ENCODE measurements at places on chromosomes 7 and 10.

DNA sequence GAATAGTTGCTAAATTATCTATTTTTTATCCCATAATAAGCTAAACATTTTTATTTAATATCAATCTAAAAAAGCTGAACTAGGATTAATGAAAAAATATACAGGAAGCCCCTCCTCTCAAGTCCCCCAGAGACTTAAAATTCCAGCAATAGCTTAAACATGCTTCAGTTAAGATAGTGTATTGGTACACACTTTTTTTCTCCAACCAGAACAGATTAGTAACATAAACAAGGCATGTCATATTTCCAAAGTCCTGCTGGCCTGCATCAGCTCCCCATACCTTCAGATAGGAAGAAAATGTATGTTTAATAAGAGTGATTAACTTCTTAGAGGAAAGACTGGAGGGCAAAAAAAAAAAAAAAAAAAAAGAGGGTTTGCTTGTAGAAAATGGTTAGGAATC lies 7.1 kb downstream of the TBX20 start:
- no peak for DNase-seq

- DNase-seq: no peak
These were observed 58.9 kb downstream of the PRKAR2B start for GRCh38 chr7:107103369-107103768.

- DNase-seq: peak; percentile 62
These were observed 20.4 kb downstream of the SH2B2 start for GRCh38 chr7:102306916-102307677.

DNA sequence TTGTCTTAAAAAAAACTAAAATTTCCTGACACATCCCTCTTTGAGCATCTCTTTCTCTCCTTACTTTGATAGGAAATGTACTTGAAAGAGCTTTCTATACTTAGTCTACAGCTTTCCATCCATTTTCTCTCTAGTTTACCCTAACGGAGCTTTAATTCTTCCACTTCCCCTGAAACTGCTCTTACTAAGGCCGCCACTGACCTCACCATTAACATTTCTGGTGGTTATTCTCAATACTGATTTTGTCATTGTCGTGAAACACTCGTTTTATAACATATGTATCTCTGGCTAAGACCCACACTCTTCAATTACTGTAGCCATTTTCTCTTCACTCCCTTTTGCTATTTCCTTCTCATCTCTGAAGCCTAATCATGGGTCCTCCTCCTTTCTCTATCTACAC lies 262.0 kb upstream of the FERD3L start:
- DNase-seq: no peak

- DNase-seq: peak; percentile 52
These were observed 418.9 kb downstream of the MDFIC start for GRCh38 chr7:115340828-115341227.

DNA sequence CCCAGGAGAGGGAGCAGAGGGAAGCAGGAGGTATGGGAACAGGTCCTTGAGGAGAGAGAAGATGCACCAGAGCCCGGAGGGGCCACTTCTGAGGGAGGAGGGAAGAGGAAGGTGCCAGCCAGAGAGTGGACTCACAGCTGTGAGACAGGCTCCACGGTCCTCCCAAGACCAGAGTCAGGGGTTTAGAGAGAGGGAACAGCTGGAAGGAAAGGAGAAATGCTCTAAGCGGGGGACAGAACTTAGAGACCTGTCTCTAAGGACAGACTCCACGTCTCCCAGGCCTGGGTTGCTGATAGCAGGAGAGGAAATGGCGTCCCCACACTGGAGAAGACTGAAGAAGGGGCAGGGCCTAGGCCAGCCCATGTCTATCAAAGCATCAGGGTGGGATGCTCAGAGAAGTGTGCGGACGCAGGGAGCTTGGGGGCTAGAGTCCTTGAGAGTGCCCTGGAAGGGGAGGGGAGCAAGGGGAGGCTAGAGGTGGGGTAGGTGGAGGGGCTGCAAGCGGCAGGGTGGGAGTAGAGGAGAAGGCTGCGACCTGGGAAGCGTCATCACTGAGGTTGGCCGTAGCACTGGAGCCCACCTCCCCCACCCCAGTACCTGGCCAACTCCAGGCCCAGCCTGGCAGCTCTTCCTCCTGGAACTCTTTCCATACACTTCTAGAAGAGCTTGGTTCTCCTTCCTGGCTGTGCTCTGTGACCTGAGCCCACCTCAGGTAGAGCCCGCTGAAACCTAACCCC lies 25.6 kb upstream of the GRID1 start:
- no peak for DNase-seq

DNA sequence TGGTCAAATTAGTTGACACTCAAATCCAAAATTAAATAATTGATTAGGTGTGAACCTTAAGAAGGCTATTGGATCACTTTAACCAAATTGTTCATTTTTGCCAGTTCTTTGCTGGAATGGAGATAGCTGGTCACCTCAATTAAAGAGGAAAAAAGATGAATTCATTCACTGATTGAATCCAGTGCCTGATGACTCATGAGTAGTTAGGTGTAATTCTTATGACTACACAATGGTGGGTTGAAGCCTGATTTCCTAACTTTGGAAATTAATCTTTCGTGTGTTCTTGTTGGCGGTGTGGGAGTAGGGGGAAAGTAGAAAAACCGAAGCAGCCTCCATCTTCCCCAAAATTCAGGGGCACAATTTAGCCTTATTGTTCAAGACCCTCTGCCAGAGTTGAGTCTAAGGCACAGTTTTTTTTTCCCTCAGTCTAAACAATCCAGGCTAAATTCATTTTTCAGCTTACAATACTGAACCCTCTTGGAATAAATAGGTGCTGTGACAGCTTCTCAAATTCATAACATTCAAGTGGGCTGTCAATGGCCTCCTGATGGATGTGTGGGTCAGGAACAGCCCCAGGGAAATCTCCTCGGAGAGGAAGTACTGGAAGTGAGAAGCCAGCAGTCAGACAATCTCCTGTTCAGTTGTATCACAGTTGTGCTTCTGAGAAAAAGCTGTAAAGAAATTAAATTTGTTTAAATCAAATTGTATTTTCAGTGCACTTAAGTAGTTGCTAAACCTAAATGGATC lies 356.6 kb downstream of the BBS9 start:
- DNase-seq: no peak

DNA sequence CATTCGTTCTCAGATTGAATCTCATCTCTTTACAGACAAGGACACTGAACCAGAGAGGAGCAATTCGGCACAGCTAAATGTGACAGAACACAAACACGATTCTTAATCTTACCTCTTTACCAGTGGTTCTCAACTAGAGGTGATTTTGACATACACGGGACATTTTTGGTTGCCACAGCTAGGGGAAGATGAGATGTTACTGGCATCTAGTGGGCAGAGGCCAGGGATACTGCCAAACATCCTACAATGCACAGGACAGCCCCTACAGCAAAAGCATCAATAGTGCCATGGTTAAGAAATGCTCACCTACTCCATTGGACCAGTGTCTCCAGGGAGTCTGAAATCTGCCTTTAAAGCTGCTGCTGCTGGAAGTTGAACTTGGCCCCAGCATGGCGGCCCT lies 27.3 kb downstream of the PDE1C start:
- no peak for DNase-seq

DNA sequence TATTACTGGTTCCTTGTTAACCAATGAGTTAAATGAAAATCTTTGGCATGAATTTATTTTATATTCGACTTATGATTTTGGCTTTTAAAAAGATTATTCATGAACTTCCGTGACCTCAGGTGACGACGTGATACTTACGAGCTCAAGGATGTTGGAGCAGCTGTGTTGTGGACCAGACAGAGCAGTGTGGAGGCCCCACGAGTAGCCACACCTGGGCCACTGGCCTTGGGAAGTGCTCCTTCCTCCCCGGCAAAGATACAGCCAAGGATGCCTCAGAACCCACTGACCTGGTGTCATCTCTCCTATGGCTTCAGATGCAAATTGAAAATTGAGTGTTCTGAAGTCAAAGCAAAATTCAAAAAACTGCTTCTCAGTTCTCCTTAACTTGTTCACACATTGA lies 147.5 kb upstream of the PPP2R2D start:
- no peak for DNase-seq

- DNase-seq: no peak
These were observed 8.1 kb downstream of the TFAM start for GRCh38 chr10:58393317-58393716.

GRCh38 chr10:21388589-21388988 lies 136.9 kb downstream of the SKIDA1 start:
- DNase-seq: no peak
